ENCODE measurements at places on chromosomes 3 and 15.
A peak's percentile ranks its signal among the peaks of the same experiment; 100 is the strongest.

GRCh38 chr3:160758929-160759577 lies 3.0 kb downstream of the PPM1L start:
- no peak for DNase-seq

DNA sequence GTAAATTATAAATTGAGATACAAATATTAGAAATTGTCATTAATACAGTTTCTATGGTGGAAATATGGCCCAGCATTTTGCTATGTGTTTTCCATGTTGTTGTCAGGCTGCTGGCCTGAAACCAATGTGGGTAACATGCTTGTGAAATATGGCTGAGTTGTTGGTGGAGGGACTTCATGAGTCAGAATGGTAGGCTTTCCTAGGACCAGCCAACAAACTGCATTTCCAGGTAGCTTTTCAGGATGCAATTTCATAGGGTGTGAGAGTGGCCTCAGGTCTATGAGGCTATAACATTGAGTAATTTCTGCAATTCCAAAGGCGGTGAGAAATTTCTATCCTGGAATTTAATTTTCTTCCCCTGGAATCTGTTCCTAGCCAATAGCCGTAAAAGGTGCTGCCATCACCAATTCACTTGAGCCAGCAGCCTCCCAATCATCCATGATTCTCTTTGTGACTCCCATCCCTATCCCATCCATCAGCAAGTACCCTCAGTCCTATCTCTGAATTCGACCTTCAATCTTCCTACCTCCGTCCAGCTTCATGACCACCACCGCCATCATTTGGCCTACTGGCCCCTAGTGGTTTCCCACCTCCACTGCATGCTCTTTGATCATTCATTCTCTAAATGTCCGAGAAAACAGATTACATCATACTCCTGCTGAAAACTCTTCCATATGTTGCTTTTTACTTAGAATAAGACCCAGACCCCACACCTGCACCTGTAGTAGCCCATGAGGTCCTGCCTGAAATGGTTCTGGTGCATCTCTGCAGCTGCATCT lies 276.6 kb upstream of the CFAP20DC start:
- no peak for DNase-seq

DNA sequence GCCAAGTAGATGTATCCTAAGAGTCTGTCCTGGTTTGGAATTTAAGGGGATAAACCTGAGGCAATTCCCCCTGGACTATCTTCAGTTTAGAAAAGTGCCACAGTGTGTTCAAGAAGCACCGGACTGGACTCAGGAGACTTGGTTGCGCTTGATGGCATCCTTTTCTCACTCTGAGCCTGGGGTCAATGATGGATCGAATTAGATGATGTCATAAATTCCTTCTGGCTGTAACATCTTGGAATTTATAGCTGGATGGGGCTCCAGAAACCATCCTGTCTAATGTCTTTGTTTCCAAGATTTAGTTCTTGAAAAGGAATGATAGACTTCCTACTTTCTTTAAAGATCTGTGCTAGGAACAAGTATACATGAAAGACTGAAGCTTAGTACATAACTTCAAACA lies 280.6 kb downstream of the LPP start:
- DNase-seq: peak; percentile 32

DNA sequence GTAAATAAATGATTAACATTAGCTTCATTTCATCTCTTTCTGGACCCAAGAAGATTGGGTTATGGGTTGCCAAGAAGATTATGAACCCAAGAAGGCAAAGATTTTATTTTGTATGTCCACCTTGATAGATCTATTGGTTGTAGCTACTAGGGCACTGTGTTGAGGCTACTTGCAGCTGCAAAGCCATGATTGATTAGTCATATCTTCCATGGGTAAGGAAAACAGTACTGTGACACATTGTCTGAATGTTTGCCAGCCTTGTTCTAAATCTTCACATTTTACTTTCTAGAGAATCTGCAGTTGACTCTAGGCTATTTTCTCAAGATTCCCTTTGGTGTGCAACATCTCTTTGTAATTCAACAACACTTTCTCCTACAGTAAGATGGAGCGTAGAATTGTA lies 229.2 kb upstream of the KCNH8 start:
- DNase-seq: no peak

DNA sequence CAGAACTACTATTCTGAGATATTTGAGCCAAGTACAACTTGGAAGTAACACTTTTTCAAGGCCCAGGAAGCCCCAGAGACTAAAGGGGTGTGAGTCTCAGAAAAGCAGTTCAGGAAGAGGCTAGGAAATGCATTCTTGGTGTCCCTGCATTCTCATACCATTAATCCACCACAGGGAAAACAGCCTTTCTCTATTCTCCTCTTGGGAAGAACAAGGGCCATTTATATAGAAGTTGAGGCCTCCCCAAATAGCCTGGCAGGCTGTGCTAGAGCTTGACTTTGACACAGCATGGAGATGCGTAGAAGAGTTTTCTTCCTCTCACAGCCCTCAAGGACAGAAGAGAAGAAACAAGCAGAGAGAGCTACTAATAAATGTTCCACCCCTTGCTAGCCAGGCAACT lies 5.5 kb upstream of the NR2C2 start:
- no peak for DNase-seq

GRCh38 chr3:30443756-30444673 lies 162.4 kb upstream of the TGFBR2 start:
- DNase-seq: peak; percentile 60

DNA sequence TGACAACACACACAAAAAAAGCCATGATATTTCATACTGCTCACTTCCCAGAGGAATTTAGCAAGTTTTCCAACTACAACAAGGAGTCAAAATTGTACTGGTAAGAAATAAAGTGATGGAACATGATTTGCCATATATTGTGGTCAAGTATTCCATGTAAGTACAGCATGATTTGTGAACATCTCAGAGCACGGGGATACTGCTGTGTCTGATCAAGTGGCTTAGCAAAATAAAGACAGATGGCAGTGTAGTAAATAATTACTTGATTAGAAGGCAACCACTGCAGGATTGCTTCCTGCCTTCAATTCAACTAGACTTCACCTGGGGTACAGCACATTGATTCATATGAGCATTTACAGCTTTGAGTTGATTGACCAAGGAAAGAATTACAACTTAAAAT lies 51.6 kb upstream of the DUT start:
- no peak for DNase-seq

- peak; percentile 2 for DNase-seq
Measured at GRCh38 chr15:25368850-25369249, 70.0 kb downstream of the UBE3A start.

- DNase-seq: peak; percentile 89
Measured at GRCh38 chr3:52090131-52090932, 34.0 kb upstream of the DUSP7 start.

All from M059J (cell line).